ENCODE measurements at places on chromosomes 2 and 18. TPM values are rescaled to one million over a fixed set of nuclear protein-coding genes. Genes with fewer than 3 reads are reported as not detected.

LYPD6B gene
- total RNA-seq, result not detected

GALNT3 gene
- 2.0 TPM for total RNA-seq

AKAIN1 gene
- not detected for total RNA-seq

TACR1 gene
- under 0.01 TPM for total RNA-seq

ZBTB7C gene
- not detected for total RNA-seq

UGT1A5 gene
- not detected for total RNA-seq

RAB27B gene
- 1.3 TPM for total RNA-seq

ATP8B1 gene
- total RNA-seq, result 136 TPM

- H3K27ac ChIP-seq, result peak overlapping the region; percentile 18
Measured at GRCh38 chr2:237297421-237298150, 116.4 kb downstream of the COL6A3 start.

GRCh38 chr18:58784601-58785137 is 80.0 kb upstream of the ZNF532 start:
- no peak overlapping the region for H3K4me3 ChIP-seq

- no peaks in the 10 kb centered on the region for H3K36me3 ChIP-seq
- no peak overlapping the region for H3K27ac ChIP-seq
- no peak for DNase-seq
Measured at GRCh38 chr2:180202467-180202951, 195.4 kb upstream of the CWC22 start.

DNA sequence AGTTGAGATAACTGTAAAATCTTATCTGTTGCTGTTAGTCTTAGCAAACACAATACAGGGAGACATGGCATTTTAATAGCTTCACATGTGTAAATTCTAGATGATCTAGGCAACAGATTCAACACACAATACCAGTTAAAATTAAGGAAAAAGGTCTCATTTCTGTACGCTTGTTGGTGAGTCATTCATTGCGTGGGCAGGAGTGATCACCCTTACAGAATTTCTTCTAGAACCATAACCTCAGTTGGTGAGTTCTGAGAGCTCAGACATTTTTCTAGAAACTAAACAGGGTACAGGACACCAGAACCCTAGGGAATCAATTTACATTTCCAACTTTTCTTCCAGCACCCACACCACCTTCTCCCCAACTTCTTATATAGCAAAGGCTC is 81.9 kb downstream of the SLC8A1 start:
- peaks cover 21% of the 10 kb centered on the region for H3K4me1 ChIP-seq
- no peak overlapping the region for H3K4me3 ChIP-seq
- no peaks in the 10 kb centered on the region for H3K36me3 ChIP-seq
- H3K27ac ChIP-seq, result no peak overlapping the region
- H3K27me3 ChIP-seq, result no peaks in the 10 kb centered on the region
- DNase-seq, result peak; percentile 85

GRCh38 chr2:191804766-191805165 is 42.1 kb downstream of the CAVIN2 start:
- H3K4me3 ChIP-seq, result no peak overlapping the region
- H3K4me1 ChIP-seq, result no peaks in the 10 kb centered on the region
- no peaks in the 10 kb centered on the region for H3K36me3 ChIP-seq
- peaks cover 2% of the 10 kb centered on the region for H3K27me3 ChIP-seq

GRCh38 chr18:43350176-43350575 is 72.9 kb upstream of the SYT4 start:
- no peak overlapping the region for H3K27ac ChIP-seq
- H3K4me1 ChIP-seq, result no peaks in the 10 kb centered on the region
- H3K36me3 ChIP-seq, result no peaks in the 10 kb centered on the region
- no peak for DNase-seq
- H3K4me3 ChIP-seq, result no peak overlapping the region

- H3K4me1 ChIP-seq, result peaks cover 18% of the 10 kb centered on the region
- peak; percentile 42 for DNase-seq
- H3K36me3 ChIP-seq, result peaks cover 4% of the 10 kb centered on the region
- H3K27me3 ChIP-seq, result no peaks in the 10 kb centered on the region
Measured at GRCh38 chr2:105329561-105330495, at the start of gene TGFBRAP1. Gene TGFBRAP1 (minus strand): TSS chr2:105329735. CDS start chr2:105308301, 21,434 bp downstream.

DNA sequence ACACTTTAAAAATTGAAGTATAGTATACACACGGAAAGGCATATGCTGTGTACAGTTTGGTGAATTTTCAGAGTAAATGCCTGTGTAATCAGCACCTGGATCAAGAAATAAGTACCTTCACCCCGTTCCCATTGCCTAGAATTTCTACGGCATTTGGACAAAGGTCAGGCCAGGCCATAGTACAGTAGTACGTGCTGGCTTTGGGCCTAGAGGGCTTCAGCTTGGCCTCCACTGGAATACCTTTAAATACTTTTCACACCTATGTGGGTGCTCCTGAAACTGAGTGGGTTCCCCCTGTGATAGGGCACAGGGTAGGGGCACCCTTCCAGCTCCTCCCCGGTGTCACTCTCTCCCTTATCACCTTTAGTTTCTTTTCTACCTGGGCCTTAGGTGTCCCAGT is 26.5 kb downstream of the TET3 start:
- H3K4me1 ChIP-seq, result peaks cover 15% of the 10 kb centered on the region
- no peaks in the 10 kb centered on the region for H3K27me3 ChIP-seq
- H3K36me3 ChIP-seq, result peaks cover 6% of the 10 kb centered on the region
- no peak for DNase-seq
- H3K4me3 ChIP-seq, result no peak overlapping the region

DNA sequence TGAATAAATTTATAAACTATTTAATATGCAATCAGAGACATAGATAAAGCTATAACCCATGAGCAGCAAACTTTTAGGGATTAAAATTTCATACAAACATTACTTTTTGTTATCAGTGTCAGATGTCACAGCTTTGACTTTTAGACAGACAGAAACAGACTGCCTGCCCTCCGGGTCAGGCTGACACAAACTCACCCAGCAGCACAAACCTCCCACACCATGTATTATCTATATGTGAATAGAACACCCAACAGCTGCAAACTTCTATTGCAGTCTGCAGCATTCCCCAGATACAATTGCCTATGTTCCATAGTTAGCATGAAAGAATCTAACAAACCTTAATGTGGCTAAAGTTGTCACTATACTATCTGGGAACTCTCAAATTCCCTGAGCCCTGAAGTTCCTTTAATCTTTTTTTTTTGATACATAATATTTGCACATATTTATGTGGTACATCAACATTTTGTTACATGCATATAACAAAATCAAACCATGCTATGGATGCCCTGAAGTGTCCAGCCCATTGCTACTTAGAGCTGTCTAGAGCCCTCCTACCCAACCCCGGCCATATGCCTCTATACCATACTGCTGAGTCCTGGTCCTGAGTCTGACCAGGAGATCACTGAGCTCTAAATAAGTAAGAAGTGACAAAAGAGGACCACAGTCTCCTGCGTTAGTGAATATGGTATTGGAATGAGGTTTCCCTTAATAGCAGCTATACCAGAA is 214.4 kb downstream of the ZNF385B start:
- no peaks in the 10 kb centered on the region for H3K36me3 ChIP-seq
- no peak overlapping the region for H3K27ac ChIP-seq
- no peak overlapping the region for H3K4me3 ChIP-seq
- H3K27me3 ChIP-seq, result no peaks in the 10 kb centered on the region

- DNase-seq, result no peak
- H3K36me3 ChIP-seq, result peaks cover 7% of the 10 kb centered on the region
- no peaks in the 10 kb centered on the region for H3K27me3 ChIP-seq
- H3K27ac ChIP-seq, result no peak overlapping the region
Measured at GRCh38 chr18:26462355-26462754, 86.0 kb downstream of the KCTD1 start.

- DNase-seq, result no peak
- H3K27ac ChIP-seq, result no peak overlapping the region
- H3K27me3 ChIP-seq, result no peaks in the 10 kb centered on the region
- no peaks in the 10 kb centered on the region for H3K36me3 ChIP-seq
Measured at GRCh38 chr2:104092886-104093285, 761.0 kb upstream of the POU3F3 start.

DNA sequence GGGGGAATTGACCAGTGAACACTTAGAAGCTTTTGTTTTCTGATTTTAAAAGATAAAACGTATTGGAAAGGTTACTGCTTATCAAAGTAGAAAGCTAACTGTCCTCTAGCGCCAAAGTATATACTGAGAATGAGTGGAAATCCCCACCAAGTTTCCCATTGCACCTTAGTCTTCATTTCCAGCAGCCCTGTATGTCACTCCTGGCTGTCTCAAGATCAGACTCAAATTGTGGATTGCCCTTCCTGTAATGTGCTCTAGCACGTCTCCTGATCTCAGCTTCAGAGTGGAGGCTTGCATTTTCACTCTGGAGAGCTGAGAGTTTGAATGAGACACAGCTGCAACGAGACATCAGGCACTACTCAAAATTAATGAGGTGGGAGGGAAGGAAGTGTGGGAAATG is 26.6 kb downstream of the MFF start:
- H3K27ac ChIP-seq, result no peak overlapping the region
- H3K36me3 ChIP-seq, result peaks cover 18% of the 10 kb centered on the region
- DNase-seq, result no peak
- H3K4me3 ChIP-seq, result no peak overlapping the region
- H3K27me3 ChIP-seq, result no peaks in the 10 kb centered on the region

DNA sequence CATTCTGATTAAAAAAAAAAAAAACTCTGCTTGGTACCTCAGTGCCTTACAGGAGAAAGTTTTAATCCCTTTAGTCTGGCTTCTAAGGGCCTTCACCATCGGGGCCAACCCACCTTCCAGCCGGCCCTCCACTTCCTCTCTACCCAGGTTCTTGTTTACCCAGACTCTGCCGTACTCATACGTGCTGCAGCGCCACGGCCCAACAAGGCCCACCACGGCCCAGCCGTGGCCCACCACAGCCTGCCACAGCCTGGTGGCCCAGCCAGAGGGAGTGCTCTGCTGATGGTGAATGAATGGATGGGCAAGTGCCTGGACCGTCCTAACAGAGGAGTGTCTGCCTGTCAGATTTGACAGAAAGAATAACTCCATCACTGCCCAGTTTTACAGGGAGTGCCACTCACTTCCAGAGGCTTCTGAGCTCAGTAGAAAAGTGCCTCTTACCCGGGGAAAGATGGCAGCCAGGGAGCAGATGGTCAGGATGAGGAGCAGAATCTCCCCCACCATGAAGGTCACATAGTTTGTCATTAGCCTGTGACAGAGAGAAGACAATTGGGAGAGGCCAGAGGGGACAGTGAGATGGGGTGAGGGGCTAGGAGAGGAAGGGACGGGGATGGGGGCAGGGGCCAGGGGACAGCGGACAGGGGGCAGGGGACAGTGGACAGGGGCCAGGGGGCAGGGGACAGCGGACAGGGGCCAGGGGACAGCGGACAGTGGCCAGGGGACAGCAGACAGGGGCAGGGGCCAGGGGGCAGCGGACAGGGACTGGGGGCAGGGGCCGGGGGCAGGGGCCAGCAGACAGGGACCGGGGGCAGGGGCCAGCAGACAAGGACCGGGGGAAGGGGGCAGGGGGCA is 38.2 kb downstream of the CENPO start:
- H3K4me1 ChIP-seq, result no peaks in the 10 kb centered on the region
- DNase-seq, result no peak
- H3K27me3 ChIP-seq, result no peaks in the 10 kb centered on the region
- H3K27ac ChIP-seq, result no peak overlapping the region
- H3K36me3 ChIP-seq, result peaks cover 15% of the 10 kb centered on the region

GRCh38 chr2:182062329-182062972 is 76.8 kb downstream of the PPP1R1C start:
- peaks cover 2% of the 10 kb centered on the region for H3K4me1 ChIP-seq
- H3K27ac ChIP-seq, result no peak overlapping the region
- H3K36me3 ChIP-seq, result no peaks in the 10 kb centered on the region
- H3K4me3 ChIP-seq, result no peak overlapping the region

Measured in IMR-90 (cell line).